Esophagus mucosa (tissue), 1 donor: ENCODE measurements at places on chromosomes 16 and 17. TPM values are rescaled to one million over a fixed set of nuclear protein-coding genes. Genes with fewer than 3 reads are reported as not detected.

Gene TBC1D3I
- 0.68 TPM for total RNA-seq

- ATAC-seq: no peak
Measured at GRCh38 chr16:12685806-12686205, 117.9 kb downstream of the CPPED1 start.

DNA sequence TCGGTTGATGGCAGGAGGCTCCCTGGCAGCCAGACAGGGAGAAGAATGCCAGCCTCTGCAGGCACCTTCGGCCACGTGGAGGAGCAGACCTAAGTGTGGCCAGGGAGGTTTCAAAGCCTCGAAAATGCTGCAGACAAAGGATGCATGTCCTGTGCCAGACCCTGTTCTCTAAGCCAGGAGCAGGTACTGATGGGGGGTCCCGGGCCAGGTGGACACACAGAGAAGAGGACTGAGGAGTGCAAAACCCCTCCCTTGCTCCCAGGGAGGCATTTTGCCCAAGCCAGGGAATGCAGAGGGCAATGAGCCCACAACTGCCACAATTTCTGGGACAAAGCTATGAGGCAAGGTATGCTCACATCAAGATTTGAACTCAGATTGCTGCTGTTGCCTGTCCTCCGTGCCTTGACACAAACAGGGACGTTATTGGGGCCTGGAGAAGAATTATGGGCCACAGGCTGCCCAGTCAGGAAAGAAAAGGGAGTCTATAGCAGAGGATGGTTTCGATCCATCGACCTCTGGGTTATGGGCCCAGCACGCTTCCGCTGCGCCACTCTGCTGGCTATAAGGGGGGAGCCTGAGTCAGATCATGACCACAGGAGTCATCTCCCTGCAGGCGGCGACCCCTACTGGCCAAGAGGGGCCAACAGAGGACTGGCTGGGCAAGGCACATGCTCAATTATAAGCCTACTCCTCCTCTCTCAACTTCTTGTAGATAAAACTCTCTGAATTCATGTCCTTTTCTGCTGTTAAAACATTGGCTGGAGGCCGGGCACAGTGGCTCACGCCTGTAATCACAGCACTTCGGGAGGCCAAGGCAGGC lies 25.1 kb upstream of the FOXK2 start:
- ATAC-seq: peak; percentile 43

DNA sequence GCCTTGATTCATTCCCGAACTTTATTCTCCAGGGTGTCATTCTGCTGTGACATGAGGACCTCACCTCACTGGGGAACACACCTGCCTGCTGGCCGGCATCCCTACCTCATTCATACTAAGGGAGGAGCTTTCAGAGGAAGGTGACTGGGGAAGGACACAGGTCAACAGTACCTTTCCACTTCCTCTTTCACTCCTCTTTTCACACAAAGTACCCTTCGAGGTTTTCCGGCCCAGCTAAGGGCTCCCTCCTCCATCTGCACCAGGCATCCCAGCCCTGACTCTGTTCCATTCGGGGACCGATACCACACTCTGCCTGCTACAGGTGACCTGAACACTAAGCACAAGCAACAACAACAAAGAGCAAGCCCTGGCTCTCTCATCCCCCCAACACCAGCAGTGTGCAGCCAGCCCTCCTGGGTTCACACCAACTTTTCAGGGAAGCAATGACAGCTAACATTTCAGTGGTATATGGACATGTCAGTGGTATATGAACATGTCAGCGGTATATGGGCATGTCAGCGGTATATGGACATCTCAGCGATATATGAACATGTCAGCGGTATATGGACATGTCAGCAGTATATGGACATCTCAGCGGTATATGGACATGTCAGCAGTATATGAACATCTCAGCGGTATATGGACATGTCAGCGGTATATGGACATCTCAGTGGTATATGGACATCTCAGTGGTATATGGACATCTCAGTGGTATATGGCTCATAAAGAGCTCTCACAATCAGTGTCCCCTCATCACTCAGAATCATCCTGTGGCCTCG lies 16.0 kb downstream of the TRIM25 start:
- no peak for ATAC-seq

DNA sequence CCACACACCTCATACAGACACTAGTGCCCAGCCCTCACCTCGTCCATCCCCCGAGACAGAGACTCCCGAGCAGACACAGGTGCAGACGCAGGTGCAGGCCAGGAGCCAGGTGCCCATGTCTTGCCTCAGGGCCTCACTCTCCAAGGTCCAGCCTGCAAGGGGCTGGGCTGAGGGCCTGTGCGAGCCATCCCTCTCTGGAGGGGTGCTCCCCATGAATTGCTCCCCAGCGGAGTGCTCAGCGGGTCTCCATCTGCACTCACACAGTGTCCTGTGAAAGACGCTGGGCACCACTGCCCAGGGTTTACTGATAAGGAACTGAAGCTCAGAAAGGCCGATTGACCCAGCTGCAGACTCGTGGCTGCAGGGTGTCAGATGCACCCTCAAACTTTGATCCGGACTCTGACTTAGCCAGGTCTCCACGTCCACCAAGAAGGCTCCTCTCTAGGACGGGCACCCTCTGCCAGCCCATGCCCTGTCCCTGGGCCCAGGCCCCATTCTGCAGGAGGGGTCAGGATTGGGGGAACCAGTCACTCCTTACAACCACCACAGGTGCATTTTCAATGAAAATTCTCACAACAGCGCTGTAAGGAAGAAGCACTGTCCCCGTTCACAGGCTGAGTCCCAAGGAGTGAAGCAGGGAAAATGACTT lies 16.9 kb downstream of the POLR3K start:
- no peak for ATAC-seq

- no peak for ATAC-seq
Measured at GRCh38 chr17:78029697-78030096, 71.2 kb downstream of the TNRC6C start.

GRCh38 chr16:56279132-56279531 lies 87.8 kb downstream of the GNAO1 start:
- ATAC-seq: no peak
